ENCODE measurements at places on chromosomes 13 and 19. TPM values are rescaled to one million over a fixed set of nuclear protein-coding genes. Genes with fewer than 3 reads are reported as not detected.
A peak's percentile ranks its signal among the peaks of the same experiment; 100 is the strongest.

DNA sequence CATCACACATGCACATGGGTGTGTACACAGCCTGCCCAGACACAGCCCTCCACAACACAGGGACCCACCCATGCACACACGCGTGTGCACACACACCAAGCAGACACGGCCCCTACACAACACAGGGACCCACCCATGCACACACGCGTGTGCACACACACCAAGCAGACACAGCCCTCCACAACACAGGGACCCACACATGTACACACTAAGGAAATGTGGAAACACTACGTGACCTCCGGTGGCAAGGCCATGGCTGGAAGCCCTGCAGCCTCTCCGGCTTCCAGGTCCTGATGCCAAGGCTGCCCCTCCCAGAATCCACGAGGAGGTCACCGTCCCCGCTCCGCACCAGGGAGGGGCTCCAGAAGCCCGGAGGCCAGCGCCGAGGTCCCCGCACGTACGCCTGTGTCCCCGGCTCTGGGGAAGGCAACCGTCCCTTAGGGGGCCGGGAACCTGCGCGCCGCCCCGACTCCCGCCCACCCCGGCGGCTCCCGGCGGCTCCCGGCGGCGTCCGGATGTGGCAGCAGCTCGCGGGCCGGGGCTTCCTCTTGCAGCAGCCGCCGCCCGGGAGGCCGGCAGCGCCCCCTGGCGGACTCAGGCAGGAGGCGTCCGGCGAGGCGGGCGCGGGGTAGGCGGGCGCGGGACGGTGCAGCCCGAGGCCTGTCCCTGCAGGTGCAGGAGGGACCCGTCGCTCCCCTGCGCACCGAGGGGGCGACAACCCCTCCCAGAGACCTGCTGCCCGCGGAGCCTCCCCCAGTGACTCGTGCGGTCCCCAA, 29.8 kb upstream of the GRTP1 start:
- DNase-seq: peak; percentile 88

DNA sequence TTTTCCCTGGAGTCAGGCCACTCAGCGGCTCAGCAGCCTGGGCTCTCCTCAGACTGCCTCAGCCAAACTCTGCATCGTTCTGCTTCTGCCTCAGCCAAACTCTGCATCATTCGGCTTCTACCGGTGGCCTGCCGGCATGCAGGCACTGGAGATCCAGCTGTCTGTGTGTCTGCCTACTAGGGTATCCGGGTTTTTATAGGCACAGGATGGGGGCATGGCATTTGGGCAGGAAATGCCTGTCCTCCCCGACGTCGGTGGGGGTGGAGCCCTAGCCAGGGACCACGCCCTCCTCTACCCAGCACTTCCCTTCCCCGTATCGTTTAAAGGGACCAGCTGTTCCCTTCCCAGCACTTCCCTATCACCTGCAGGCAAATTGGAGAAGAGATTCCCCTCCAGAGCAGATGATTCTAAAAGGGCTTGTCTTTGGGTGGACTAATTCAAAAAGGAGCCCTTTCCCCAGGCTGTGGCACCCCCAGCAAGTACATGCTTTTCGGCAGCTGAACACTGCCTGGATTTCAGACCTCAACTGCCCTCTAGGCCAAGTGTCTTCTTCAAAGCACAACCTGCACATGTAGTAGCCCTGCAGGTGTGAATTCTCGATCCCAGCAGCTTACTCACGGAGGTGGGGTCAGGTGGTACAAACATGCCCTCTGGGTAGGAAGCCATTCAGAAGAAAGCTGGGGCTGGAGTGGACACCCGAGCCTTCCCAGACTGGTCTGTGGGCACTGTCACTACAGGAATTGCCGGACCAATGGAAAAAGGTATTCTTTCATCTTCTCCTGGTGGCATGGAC, 25.4 kb upstream of the GPR12 start:
- DNase-seq: peak; percentile 41

DNA sequence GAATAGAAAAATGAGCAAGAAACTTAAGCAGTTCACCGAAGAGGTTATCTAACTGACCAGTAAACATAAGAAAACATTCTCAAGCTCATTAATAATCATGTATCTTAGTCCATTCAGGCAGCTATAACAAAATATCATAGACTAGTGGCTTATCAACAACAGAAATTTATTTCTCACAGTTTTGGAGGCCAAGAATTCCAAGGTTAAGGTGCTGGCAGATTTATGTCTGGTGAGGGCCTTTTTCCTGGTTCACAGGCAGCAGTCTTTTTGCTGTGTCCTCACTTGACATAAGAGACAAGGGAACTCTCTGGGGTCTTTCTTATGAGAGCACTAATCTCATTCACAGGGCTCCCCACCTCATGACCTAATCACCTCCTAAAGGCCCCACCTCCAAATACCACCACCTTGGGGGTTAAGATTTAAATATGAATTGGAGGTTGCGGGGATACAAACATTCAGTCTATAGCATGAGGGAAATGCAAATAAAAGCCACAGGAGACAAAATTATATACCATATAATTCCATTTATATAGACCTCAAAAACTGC, 123.6 kb downstream of the ZAR1L start:
- no peak for DNase-seq

- DNase-seq: peak; percentile 78
These were observed 4.9 kb downstream of the GSX1 start for GRCh38 chr13:27797228-27797624.

DNA sequence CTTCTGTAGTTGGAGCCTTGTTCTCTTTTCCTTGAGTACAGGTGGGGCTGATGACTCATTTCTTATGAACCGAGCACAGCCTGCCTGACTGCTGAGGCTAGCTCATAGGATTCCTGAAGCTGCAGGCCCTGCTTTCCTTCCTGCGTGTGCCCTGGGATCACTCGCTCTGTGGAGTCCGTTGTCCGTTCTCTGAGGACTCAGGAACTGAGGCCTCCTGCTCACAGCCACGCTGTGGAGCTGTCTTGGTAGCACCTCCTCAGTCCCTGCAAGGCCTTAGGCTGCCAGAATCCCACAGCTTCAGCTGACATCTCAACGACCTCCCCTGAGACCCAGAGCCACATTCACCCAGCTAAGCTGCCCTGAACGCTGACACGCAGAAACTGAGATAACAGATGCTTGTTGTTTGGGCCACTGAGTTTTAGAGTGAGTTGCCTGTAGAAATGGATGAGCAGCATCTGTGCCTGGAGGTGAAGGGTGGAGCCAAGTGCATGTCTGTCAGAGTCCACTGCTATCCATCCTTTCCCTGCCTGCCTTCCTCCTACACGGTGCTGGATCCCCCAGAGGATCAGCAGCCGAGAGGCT, 72.9 kb downstream of the ARHGEF7 start:
- no peak for DNase-seq

The ZNF850 gene
- 47.2 TPM for total RNA-seq

The LHB gene
- not detected for total RNA-seq

The NLRP9 gene
- not detected for total RNA-seq

The ZNF559 gene
- 15.1 TPM for total RNA-seq

The RNF113B gene
- not detected for total RNA-seq

The ATP8B3 gene
- 8.2 TPM for total RNA-seq
